Stimulated activated CD8-positive, alpha-beta memory T cell treated with anti-CD3 and anti-CD28 coated beads, Interleukin-15, amount 100 ng/mL, for 48 hours (primary cell): ENCODE measurements at places on chromosomes 6 and 20.

- DNase-seq, result no peak
Measured at GRCh38 chr20:13909067-13909466, 81.3 kb downstream of the SEL1L2 start.

GRCh38 chr6:10397756-10398445, 17.0 kb downstream of the TFAP2A start:
- no peak for DNase-seq

- DNase-seq, result no peak
Measured at GRCh38 chr6:25944688-25945574, 14.4 kb upstream of the SLC17A2 start.

GRCh38 chr6:19549109-19549508, 288.1 kb upstream of the ID4 start:
- DNase-seq, result no peak

DNA sequence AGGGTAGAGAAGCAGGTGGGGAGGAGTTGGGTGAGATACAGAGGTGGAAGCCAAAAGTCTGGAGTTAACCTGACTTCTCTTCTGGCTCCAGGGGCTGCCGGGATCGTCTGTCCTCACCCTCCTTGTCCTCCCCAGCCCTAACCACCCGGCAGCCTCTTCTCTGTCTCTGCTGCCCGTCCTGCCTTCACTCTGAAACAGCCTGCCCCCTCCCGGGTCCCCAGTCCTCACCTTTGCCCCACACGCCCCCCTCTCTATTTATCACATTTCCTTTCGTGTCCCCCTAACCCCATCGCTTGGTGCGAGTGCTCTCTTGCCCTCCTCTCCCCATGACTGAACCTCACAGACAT, 5.7 kb downstream of the RING1 start:
- no peak for DNase-seq

DNA sequence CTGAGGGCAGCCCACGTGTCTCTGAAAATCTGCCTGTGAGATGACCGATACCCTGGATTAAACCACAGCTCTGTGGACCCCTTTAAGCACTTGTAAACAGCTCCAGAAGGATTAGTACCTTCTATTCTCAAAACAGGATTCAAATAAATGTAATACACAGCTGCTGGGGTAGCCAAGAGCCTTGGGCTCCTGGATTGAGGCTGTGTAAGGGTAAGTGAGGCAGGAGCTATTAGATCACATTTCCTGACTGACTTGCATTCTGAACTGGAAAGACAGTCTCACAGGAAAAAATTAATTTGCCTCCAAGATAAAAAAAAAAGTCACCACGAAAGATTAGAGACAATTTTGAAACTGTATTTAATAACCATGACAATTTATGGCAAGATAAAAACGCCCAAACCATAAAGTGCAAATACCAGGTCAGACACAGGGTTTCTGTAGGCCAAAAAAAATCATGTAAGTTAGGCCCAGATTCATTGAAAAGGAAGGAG, 78.0 kb downstream of the TRMT11 start:
- no peak for DNase-seq

DNA sequence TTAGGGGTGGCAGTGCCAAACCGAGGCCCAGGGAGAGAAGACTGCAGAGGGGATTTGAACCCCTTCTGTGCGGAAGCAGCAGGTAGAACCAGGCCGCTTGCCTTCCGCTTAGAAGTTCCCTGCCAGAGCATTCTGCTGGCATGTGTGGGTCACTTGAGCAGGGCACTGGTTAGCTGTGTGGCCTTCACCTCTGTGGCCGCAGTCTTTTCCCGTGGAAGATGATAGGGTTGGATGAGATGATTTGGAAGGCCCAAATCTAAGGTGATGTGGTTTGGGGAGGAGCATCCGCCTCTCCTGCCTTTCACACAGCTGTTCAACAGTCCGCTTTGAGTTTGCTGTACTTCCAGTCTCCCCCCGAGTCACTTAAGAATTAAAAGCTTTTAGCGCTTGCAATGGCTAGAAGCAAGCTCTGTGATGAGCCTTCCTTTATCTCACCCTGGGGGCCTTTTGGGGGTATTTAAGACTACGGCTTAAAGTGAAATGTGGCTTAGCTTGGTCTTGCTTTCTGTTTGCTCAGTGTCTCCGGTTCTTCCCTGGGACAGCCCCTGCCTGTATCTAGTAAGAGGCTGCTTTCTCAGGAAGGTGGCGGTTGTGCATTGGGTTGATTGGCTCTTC, 743 bp downstream of the CMTR1 start:
- peak; percentile 6 for DNase-seq

DNA sequence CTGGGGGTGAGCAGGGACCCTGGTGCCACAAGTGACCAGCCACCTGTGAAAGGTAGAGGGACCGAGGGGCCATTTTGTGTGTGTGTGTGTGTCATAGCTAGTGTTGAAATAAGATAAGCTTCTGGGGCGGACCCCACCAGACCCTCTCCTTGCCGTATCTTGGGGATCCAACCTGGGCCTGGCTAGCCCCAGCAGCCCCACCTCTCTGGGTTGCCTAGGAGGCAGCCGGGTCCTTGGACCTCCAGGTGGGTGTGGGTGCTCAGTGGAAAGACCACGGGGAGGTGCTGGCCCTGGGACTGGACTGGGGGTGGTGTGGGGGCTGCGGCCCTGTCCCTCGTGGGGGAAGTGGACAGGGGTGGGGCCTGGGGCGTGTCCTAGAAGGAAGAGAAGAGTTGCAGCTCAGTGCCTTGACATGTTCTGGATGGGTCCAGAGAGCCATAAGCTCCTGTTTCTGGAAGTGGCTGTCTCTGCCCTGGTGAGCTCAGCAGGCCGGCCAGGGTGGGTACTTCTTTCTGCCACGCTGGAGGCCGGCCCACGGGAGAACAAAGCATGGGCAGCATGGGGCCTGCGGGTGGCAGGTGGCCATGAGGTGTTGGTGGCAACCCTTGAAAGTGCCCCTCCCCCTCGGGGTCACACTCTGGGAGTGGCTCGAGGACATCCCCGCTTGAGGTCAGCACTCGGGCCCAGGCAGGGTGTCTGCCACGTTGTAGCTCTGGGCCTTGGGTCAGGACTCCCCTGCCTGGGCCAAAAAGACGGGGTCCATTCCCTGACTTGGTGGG, 8.4 kb downstream of the RBBP8NL start:
- no peak for DNase-seq

DNA sequence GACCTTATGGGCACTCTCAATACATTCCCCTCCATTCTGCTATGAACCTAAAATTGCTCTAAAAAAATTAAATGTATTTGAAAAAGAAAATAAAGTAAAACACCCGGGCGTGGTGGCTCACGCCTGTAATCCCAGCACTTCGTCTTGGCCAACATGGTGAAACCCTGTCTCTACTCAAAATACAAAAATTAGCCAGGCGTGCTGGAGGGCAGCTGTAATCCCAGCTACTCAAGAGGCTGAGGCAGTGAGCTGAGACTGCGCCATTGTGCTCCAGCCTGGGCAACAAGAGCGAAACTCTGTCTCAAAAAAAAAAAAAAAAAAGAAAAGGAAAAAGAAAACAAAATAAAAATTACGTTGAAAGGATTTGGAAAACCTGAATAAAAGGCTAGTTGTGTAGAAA, 60.5 kb downstream of the CD164 start:
- DNase-seq, result no peak

- no peak for DNase-seq
Measured at GRCh38 chr20:37615340-37616109, 78.3 kb upstream of the CTNNBL1 start.

- no peak for DNase-seq
Measured at GRCh38 chr6:120871416-120872261, 462.6 kb downstream of the TBC1D32 start.

DNA sequence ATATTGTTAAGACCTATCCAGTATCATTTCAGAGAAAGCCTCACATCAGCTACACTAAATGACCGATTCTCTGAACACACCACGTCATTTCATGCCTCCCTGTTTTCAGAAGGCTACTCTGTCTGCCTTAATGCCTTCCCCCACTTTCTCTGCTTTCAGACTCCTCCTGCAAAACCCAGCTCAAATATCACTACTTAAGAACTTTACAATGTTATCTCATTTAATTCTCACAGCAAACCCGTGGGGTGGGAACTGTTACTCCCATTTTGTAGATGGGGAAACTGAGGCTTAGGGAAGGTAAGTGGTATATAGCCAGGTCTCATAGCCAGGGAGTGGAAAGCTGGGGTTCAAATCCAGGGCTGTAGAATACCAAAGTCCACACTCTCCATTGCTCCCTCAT, 2.8 kb downstream of the CYP24A1 start:
- no peak for DNase-seq

DNA sequence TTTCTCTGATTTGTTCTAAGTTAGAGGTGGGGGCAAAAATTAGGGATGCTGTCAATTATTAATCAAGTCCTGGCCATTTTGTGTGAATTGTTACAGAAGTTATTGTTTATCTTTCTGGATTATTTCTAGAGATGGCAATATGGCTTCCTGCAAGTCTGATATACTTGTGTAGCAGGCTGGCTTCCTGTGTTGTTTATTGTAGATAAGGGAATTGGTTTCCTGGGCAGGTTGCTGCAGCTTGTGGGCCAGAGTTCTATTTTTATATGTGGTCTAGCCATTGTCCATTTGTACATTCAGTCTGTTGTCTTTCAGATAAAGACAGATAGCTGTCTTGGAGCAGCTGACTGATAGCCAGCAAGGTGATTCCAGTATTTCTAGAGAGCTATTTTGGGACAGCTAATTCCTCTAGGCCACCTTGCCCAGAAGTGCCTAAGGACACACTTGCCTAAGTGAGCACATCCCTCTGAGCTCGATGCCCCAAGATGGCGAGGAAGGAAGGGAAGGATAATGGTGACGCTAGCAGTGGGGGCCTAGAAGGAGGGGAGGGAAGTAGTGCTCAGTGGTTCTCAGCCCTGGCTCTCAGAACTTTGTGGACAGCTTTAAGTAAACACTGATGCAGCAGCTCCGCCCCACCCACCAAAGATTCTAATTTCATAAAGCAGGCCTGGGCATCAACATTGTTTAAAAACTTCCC, 25.5 kb downstream of the DDO start:
- DNase-seq, result no peak

GRCh38 chr6:100979267-100979666, 98.1 kb upstream of the ASCC3 start:
- DNase-seq, result no peak

DNA sequence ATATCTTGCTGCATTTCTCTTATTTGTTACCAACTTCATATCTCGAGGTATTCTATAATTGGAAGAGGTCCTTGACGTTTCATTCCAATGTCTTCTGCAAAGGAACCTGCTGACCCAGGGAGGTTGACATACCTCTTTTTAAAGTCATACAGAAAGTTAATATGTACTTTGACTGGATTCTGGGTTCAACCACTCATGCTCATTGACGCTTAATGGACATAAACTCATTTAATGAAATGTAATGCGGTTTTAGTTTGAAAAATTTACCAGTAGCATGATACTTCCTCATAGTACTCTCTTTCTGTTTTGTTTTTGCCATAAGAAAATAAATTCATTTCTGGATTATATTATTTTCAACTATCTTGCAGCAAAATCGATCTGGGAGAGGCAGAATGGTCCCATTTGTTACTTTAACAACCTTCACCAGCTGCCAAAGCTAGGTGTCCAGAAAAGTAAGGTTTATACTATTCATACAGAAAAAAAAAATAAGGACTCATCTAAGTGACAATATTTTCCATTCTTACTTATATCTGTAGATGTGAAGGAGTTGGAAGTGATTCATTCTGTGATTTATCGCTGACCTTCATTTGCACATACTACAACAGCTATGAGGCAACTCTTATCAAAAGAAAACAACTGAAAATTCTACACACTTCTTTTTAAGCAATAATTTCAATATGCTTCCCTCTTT, 101.6 kb downstream of the ATXN1 start:
- DNase-seq, result no peak

DNA sequence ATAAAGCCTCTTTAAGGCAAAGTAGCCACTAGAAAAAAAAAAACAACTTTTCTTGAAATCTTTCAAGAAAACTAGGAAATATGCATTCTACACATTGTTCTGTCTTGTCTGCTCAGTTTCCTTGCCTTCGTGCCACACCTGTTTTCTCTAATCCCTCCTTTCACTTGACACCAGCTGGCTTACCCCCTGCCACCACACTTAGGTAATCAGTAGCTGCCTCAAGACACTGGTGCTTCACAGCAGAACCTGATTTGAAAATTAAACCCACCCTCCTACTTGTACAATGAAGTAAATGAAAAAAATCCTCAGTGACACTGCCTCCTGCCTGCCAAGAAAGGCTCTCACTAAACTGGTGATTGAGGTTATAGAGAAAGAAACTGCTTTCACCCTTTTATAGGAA, 45.8 kb upstream of the SCML4 start:
- no peak for DNase-seq

DNA sequence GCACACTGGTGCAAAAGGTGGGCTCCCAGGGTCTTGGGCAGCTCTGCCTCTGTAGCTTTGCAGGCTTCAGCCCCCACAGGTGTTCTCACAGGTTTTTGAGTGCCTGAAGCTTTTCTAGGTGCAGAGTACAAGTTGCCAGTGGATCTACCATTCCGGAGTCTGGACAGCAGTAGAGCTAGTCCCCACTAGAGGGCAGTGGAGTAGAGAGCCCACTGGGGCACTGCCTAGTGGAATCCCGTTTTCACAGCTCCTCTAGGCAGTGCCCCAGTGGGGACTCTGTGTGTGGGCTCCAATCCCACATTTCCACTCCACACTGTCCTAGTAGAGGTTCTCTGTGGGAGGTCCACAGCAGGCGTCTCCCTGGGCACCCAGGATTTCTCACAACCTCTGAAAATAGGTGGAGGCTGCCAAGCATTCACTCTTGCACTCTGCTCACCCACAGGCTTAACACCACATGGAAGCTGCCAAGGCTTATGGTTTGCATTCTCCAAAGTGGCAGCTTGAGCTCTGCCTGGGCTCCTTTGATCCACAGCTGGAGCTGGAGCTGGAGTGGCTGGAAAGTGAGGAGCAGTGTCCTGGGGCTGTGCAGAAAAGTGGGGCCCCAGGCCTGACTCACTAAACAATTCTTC, 86.3 kb upstream of the PROKR2 start:
- no peak for DNase-seq

GRCh38 chr6:142871910-142872331, 73.1 kb downstream of the HIVEP2 start:
- peak; percentile 32 for DNase-seq

- DNase-seq, result no peak
Measured at GRCh38 chr20:54197621-54198604, 10.0 kb upstream of the PFDN4 start.

DNA sequence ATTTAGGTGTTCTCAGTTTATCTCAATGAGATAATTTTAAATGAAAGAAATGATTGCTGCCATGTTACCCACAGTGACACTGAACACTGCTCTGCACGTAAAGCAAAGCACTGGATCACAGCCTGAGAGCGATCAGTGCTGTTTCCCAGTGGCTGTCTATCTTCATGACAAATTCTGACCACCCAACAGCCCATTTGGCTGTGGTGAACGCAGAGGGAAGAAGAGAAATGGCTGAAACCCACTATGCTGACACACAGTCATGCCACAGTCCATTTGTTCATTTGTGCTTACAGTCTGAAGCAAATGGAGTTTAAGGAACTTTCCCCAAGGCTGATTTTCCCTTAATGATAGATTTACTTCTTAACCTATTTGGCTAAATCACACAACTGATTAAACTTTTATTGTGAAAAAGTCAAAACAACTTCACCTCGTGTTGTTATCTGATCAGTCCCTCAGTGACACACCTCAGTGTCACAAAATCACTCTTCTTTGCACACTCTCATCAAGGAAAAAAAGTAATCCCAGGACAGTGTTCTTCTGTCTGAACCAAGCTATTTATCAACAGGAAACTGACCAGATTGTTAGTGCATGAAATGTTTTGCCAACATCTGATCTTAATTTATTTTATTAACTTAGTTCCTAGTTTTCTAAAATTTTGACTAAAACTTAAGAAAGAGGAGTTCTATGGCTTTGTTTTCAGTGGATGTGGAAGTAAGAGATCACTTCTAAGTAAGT, 225.1 kb downstream of the TBX18 start:
- DNase-seq, result no peak
